ENCODE measurements at places on chromosomes 11 and 22.

DNA sequence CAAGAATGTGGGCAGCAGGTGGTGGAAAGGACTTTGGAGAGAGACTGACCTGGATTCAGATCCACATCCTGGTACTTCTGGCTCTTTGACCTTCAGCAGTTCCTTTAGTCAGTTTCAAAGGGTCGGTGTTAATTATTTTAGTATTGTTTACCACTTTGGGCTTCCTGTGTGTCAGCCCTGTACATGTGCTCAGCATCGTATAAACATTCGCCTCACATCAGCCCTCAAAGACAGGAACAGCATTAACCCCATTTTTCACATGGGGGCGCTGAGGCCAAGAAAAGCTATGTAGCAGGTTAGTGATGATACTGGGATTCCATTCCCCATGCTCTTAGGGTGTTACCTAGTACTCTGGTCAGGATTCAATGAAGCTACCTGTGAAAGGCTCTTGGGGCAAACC is 72.1 kb upstream of the YWHAH start:
- no peak for DNase-seq

DNA sequence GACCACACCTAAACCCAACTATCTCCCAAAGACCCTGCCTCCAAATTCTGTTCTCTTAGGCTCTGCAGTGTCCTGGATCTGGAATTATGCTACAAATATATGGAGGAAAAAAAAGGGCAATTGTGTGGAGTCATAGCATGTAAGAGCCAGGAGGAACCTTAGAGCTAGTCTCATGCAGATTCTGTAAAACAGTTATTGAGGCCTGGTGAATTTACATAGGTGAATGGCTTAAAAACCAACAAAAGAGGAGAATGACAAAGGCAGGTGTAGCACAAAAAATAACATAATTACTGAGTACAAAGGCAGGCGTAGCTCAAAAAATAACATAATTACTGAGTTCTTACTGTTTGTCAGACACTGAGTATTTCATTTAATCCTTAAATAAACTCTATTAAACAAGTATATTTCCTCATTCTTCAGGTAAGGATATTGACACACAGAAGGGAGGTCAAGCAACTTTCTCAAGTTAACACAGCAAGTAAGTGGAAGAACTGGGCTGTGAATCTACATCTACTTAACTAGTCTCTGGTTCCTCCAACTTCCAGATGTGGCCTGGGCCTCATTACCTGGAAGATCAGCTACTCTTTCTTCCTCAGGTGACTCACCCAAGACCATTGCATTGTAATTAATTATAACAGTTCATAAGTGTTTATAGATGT is 938.9 kb upstream of the TENM4 start:
- no peak for DNase-seq

DNA sequence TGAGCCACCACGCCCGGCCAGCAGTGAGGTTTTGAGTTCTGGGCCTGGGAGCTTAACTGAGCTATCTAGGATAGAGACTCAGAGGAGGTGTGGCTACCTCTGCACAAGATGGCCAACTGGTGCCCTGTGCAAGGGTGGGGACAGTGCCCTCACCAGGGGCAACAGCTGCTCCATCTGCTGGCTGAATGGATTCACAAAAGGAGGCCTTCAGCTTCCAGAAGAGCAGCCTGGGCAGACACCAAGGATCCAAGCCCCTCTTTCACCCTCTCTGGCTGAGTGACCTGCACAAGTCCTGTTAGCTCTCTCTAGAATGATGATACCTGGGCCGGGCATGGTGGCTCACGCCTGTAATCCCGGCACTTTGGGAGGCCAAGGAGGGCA is 33.5 kb upstream of the BAIAP2L2 start:
- no peak for DNase-seq

- DNase-seq = no peak
Measured at GRCh38 chr11:14971865-14972580, at the start of gene CALCA. Gene CALCA, minus strand, starts transcription at chr11:14972351. Its CDS starts 1,159 bp downstream, at chr11:14971192.

DNA sequence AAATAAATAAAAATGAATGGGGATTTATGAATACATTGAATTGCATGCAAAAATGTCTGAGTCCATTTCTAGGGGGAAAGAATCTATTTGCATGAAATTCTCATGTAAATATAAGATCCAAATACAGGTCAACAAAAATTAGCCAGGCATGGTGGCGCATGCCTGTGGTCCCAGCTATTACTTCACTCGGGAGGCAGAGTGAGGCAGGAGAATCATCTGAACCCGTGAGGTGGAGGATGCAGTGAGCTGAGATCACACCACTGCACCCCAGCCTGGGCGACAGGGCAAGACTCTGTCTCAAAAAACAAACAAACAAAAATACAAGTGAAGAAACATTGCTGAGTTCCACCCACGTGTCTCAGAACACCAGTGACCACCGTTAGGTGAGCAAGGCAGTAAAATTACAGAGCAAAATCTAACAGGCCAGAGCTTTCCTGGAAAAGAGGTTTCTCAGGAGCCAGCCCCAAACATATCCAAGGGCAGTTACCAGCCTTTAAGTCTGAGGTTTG is 17.3 kb downstream of the PACSIN2 start:
- DNase-seq = no peak

DNA sequence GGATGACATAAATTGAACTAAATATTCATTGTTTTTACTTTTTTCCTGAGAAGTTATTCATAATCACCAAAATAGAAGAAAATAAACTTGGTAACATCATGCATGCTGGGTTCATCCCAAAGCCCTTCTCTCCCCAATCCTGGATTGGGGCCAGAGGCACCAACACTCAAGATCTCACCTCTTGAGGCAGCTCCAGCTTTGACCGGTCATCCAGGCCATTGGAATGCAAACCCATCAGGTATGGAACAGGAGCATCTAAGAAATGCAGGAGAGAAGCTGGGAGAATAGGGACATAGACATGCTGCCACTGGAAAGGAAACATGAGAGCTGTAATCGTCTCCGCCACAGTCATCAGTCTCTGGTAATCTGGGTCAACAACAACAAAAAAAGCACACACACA is 71.8 kb downstream of the DENND5A start:
- DNase-seq = no peak

GRCh38 chr11:116833491-116833815 is 3.7 kb downstream of the APOC3 start:
- DNase-seq = no peak

- no peak for DNase-seq
Measured at GRCh38 chr11:130705670-130706421, 210.4 kb downstream of the SNX19 start.

DNA sequence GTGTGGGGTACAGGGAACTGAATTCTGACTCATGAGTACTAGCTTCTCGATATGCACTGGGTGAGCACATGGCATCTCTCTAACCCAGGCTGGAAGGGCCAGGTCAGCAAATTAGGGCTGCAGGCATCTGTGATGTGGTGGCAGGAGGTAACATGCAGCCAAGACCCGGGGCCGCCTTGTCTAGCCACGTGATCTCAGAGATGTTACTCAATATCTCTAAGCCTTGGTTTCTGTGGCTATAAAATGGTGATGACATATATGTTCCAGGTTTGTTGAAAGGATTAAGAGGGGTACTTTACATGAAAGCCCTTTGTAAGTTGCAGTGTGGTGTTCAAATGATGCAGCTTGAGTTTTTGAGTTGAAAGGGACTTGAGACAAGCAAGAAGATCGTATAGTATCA is 3.2 kb downstream of the ST14 start:
- DNase-seq = no peak

DNA sequence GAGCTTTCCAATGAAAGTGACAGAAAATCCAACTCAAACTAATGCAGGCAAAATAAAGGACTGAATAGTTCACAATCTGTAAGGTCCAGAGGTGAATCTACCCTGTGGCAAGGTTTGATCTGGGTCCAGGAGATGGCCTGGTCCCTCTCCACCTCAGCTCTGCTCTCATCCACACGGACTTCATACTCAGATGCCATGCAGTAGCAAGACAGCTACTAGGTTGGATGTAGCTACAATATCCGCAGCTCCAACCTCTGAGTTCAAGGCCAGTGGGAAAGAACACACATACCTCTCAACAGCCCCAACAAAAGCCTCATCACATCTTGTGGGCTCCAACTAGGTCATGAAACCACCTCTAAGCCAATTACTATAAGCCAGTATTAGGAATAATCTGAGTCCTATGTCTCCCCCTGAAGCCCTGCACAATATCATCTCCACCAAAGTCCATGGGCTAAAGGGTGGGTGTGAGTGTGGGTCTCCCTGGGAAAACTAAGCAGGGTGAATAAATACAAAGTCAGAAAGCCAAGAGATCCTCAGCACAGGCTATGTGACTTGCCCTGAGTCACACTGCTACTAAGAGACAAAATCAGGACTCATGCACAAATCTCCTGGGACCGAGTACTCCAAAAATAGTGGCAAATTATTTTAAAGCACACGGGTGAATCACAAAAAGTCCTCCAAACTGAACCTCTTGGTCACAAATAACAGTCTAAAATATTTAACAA is 78.8 kb downstream of the LARGE1 start:
- no peak for DNase-seq

DNA sequence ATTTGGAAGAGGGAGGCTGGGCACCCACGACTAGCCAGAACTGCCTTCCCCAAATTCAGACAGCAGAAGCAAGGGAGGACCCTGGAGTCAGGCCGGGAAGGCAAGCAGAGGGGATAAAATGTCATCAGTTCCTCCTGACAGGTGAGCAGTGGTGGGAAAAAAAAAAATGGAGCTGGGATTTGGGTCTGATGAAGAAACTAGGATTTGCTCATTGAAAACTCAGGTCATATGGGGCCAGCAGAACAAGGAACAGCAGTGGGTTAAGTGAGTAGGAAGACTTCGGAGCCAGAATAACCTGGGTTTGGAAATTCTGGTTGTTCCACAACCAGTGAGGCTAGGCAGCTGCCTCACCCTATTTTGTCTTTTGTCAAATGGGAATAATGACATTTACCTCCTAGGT is 28.9 kb upstream of the DRD2 start:
- no peak for DNase-seq

DNA sequence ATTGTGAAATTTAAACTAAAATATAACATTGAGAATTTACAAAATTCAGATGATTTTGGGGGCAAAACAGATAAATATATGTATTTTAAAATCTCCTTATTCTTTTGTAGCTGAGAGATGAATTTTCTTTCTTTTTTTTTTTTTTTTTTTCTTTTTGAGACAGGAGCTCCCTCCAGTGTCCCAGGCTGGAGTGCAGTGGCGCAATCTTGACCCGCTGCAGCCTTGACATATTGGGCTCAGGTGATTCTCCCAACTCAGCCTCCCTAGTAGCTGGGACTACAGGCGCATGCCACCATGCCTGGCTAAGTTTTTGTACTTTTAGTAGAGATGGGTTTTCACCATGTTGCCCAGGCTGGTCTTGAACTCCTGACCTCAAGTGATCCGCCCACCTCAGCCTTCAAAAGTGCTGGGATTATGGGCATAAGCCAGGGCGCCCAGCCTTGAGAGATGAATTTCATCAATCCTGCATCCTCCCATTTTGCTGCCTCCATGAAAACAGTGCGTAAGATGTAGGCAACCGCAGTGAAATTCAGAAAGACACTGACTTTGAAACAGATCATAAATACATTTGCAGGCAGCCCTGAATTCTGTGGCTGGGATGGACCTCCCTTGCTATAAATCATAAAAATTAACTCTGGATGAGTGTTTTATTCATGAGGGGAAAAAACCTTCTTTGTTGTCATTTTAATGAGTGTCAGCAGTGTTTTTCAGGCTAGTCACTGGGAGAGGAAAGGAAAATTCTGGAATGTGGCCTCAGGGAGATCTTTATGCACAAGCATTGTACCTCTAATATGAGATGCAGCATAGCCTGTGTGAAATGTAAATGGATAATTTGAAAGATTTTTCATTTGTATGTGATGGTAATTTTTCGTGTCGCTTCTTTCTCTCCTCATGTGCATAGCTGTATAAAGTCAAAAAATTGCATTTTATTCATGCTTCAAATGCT is 14.4 kb downstream of the ELMOD1 start:
- DNase-seq = no peak

GRCh38 chr11:112965656-112966055 is 4.4 kb downstream of the NCAM1 start:
- DNase-seq = no peak

DNA sequence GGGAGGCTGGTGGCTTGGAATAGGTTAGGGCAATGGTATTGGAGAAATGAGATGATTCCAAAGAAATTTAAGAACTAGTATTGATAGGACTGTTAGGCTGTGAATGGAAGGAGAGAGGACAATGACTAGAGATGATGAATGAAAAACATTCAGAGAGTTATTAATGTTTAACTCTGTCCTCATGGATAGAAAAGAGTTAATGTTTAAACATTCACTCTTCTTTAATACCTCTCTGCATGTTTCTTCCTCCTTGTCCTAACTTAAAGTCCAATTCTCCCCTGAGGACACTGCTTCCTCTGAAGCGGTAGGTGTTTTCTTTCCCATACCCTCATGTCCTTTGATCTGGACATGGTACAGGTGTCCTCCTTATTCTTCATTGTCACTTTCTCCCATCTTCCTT is 13.4 kb downstream of the CHEK1 start:
- DNase-seq = no peak

- no peak for DNase-seq
Measured at GRCh38 chr11:104546501-104546900, 351.8 kb downstream of the CASP12 start.

DNA sequence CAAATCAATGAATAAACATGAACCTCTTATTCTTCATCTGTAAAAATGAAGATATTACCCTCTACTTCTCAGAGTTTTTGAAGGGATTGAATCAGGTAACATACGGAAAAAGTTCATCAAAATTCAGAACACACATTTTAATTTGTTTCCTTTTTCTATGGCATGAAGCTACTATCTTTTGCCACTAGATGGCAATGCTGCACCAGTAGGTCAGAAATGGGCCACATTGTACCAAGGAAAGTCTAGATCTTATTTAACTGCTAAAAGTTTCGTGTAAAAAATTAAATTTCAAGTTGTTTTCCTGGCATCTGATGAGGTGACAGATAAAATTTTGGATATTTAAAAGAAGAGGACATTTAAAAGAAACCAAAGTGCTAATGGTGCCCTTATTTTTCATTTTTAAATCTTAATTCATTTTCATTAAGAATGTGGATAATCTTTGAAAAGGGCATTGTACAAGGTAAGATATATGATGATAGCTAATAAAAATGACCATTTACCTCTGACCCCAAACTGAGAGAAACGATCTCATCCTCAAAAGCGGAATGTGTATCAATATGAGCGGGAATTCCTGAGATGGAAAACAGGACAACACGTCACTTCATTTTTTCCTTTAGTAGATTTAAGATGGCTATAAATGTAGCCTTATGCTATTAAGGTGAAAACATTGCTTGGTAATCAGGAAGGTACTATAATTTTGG is 16.1 kb downstream of the ALKBH8 start:
- DNase-seq = no peak
